Aorta (tissue), 5 donors: ENCODE measurements at places on chromosomes 1 and 21.
A peak's percentile ranks its signal among the peaks of the same experiment; 100 is the strongest.

GRCh38 chr1:80457409-80457808 is 1343.3 kb upstream of the ADGRL2 start:
- H3K4me1 ChIP-seq: no peaks in the 10 kb centered on the region
- no peaks in the 10 kb centered on the region for H3K36me3 ChIP-seq
- no peak overlapping the region for H3K4me3 ChIP-seq
- no peak overlapping the region for H3K27ac ChIP-seq

GRCh38 chr1:156052862-156053767 is 483 bp downstream of the UBQLN4 start:
- no peaks in the 10 kb centered on the region for H3K27me3 ChIP-seq
- H3K4me3 ChIP-seq: peak overlapping the region; percentile 63
- H3K36me3 ChIP-seq: no peaks in the 10 kb centered on the region
- DNase-seq: peak; percentile 87
- H3K4me1 ChIP-seq: no peaks in the 10 kb centered on the region
- peak overlapping the region; percentile 20 for H3K27ac ChIP-seq

DNA sequence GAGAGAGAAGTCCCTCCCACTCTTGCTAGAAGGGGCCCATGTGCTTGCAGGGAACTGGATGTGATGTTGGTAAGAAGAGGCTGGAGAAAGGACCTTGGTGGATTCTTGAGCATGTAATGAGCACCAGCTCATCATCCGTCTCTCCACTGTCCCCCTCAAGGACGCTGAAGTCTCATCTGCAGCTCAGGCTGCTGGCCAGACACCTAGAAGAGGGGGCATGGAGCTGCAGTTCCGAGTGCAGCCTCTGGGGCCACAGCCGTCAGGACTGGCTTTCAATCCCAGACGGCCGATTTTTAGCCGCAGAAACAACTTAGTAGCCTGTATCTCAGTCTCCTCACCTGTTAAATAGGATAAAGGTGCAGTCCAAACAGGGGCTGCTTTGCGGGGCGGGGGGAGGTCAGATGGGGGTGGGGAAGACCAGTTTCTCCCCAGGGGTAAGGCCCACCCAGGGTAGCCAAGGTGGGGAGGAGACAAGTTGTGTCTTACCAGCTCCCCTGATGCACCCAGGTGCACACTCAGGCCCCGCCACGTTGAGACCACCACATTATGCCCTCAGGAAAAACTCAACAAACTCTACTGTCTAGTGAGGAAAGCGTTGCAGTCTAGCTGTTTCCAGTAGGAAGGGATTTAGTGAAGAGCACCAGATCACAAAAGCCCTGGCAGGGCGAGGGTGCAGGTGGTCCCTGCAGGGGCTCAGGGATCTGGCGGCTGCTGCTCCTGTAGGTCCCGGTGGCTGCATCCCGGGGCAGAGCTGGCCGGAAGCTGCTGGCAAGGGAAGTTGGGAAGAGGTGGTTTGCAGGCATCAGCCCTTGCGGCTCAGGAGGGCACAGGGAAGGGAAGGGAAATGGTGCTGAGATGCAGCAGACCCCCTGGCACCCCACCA is 29.5 kb downstream of the LDLRAP1 start:
- no peak overlapping the region for H3K27ac ChIP-seq
- H3K4me3 ChIP-seq: no peak overlapping the region
- no peak for DNase-seq
- H3K27me3 ChIP-seq: no peaks in the 10 kb centered on the region
- peaks cover 1% of the 10 kb centered on the region for H3K4me1 ChIP-seq

GRCh38 chr1:156767101-156767878 is at the start of gene PRCC:
PRCC (plus strand) TSS chr1:156767535; CDS start chr1:156767772, 237 bp downstream.
- H3K4me1 ChIP-seq: peaks cover 2% of the 10 kb centered on the region
- peak; percentile 98 for DNase-seq
- H3K27me3 ChIP-seq: no peaks in the 10 kb centered on the region
- H3K4me3 ChIP-seq: peak within 1 kb of the TSS; percentile 75
